ENCODE measurements at places on chromosomes 2 and 18.

DNA sequence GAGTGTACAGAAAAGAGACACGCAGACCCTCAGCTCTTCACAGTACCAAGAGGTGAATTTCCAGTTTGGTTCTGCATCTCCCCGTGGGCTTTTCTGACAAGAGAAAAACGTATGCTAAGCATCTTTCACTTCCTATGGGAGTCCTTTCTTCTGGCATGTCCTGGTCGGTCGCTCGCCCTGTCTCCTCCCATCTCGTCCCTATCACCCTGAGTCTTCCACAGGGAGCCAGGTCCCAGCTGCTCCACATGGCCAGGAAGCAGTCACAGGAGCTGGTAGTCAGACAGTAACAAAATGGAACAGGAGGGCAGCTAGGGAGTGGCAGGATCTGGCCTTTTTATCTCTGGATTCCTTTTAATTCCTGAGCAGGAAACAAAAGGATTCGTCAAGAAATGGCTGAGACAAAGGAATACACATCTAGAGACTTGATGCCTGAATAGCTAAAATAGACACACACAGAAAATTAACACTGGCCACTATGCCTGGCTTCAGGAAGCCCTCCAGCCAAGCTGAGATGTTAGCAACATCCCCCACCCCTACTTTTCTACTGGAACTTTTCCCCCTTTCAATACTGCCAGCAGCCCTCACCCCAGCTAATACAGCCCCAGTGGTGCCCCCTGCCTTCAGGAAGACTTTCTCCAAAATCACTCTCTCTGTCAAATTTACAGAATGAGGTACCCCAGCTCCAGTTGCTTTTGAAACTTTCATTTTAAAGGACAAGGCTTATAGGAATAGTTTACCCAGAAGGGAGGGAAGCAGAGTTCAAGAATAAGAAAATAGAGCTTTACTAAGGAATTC is 136.1 kb downstream of the DNER start:
- DNase-seq: no peak

- DNase-seq: no peak
Measured at GRCh38 chr2:18402831-18403230, 157.6 kb downstream of the RDH14 start.

DNA sequence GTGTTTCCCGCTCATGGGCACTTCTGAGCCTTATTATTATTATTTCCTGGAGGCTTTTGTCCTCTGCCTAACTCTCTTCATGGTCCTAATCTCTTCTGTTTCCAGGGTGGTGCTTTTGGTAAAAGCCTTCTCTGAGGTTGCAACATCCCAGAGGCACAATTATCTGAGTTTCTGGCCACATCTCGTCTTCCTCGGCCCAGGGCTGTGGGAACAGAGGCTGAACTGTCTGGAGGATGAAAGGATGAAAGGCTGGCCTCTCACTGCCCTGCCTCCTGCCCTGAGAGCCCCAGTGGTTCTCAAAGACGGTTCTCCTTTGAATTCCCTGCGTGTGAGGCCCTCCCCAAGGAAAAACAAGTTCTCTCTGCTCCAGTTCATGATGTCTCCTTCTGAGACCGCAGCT is 13.8 kb downstream of the GYPC start:
- no peak for DNase-seq

- no peak for DNase-seq
Measured at GRCh38 chr2:133486771-133487191, 81.5 kb downstream of the NCKAP5 start.

- DNase-seq: no peak
Measured at GRCh38 chr2:223508372-223508771, 93.8 kb downstream of the SCG2 start.

GRCh38 chr2:15755528-15755927 is 163.9 kb downstream of the DDX1 start:
- DNase-seq: no peak

DNA sequence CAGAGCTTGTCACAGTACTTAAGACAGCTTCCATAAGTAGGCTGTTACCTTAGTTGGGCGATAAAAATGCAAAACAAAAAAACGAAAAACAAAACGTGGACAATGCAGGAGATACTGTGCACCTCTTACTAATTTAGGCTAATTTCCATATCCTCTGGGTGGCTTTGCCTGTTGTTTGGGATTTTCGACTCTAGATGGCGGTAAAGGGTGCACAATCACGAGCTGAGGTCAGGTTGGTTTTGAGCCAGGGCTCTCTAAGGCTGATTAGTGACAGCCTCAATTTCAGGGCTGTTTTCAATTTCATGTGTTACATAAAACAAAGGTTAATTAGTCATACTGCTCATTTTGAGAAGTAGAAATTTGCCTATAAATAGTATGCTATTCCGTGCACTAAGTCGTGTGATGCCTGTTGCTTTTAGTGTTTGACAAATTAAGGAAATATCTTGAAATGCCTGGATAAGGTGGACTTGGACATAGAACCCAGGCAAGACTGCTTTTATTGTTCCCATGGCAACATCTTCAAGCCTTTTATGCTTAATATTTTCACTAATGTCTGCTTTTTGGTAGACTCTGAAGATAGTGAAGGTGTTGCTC is 493.1 kb downstream of the SOCS6 start:
- DNase-seq: no peak

- DNase-seq: no peak
Measured at GRCh38 chr2:165522719-165523118, 53.2 kb downstream of the CSRNP3 start.

GRCh38 chr2:179913809-179914208 is 52.4 kb upstream of the ZNF385B start:
- no peak for DNase-seq

DNA sequence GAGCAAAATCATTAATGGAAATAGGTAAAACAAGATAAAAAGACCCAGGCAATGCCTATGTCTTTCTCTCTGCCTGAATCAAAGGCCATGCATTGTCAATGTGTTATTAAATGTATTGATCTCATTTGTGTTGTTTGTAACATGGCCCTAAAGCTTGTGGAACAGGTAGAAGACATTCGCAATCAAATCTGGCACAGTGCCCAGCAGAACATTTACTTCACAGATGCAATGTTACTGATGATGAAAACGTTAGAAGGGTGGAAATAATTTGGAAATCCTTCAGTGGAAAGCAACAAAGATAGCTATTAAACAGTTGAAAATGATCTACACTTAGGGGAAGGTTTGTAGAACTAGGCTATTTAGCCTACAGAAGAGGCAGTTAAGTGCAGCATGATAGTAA is 368.2 kb downstream of the EPHA4 start:
- no peak for DNase-seq

GRCh38 chr2:69483024-69483423 is 45.8 kb upstream of the NFU1 start:
- no peak for DNase-seq

DNA sequence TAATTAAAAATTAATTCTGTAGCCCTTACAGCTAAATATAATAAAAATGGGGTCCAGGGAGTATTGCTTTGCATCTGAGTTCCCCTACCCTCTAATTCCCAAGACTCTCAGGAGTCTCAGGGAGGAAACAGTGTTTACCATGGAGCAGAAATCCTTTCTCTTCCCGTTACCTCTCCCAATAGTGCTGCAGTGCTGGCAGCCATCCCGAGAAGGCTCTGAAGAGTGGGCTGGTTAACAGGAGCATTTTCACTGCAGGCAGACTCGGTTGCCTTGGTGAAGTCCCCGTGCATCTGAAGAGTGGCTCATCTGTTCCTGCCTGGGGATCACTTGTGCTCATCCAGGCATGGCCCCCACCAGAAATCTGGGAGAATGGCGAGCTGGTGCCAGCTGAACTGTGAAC is 41.8 kb upstream of the TMEM178A start:
- no peak for DNase-seq

DNA sequence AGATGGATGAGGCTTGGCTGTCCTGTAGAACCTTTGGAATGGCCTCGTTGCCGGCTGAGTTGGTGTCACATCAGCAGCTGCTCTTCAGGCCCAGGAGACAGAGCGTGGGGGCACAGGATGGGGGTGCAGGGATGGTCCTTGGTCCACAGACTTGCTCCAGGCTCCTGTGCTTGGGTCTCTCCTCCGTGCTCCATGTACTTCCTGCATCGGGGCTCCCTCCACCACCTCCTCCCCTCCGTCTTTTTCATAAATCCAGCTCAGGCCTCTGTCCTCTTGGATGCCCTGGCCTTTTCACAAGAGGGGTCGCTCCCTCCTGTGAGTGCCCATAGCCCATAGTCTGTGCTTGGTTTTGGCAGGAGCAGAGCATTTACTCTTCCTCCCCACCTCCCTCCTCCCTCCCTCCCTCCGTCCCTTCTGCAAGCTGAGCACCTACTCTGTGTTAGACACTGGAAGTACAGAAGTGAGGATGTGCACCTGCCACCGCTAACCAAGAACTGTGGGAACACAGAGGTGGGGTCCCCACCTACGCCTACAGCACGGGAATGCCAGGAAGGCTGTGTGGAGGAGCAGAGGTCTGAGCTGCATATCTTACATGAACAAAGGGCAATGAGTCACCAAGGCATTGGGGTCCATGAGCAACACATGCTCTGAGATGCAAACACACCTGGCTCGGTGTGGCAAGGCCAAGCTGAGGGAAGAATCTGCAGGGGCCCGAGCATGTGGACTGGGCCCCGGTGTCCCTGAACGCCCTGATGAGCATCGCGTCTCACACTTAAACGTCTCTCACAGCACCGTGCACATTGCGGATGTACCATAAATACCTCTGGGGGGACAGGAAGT is 458.7 kb upstream of the HS6ST1 start:
- no peak for DNase-seq

DNA sequence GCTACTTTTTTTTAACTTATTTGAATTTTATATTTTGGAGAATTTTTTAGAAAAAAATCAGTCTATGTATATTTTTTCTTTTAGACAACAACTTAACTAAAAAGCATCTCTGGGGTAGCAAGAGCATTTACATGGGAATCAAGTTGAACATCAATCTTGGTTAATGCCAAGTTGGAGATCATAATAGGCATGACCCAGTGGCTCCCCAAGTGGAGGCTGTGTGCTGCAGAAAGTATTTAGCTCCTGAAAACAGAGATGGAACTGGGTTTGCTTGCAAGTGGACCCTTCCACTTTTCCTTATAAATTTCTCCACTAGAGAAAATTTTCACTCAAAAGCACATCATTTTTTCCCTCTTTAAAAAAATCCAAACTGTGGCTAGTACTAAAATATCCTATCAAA is 23.9 kb upstream of the CAVIN2 start:
- no peak for DNase-seq

- DNase-seq: no peak
Measured at GRCh38 chr2:71743995-71744675, 290.8 kb downstream of the DYSF start.

DNA sequence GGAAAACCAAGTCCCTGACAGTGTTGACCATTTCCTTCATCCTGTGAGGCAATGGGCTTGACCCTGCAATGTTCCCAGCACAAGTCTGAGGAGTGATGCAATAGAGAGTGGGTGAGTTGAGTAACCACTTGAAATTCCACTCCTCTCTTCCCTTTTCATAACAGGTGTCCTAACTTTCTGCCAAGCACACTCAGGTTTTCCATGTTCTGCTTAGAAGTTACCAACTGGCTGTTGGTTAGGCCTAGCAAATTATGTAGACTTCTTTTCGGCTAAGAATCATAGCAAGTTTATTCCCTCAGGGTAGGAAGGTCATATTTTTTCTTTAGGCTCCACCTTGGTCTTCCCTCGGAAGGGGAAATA is 11.5 kb downstream of the GNLY start:
- DNase-seq: peak; percentile 92

GRCh38 chr2:238654479-238655197 is 193.2 kb upstream of the TWIST2 start:
- DNase-seq: no peak

DNA sequence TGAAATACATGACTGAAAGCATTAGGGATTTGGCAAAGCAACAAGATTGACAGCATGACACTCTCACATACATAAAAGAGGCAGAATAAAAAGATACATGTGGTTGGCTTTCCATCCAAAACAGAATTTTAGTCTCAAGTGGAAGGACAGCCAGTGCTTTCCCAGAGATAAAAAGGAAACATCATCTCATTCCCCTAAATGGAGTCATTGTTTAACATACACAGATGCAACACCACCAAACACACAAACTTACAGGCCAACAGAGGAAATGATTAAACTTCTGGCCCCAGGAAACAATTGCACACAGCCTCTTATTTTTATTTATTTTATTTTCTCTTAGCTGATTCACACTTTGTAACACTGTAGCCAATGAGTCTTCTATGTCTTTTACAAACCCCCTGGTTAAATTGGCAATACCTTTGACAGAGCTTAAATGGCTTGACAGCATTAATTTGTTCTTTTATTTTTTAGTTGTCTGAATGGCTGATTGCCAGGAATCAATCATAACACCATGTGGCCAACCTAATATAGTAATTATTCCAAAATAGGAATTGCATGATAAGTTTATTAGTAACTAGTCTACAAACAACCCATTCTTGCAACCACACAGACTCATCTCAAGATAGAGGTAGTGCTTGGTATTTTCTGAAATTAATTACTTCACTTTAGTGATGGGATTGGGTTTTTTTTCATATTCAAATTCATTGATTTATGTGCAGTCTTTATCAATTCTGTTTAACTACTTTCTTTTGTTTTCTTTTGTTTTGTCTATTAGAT is 190.5 kb downstream of the RND3 start:
- no peak for DNase-seq

DNA sequence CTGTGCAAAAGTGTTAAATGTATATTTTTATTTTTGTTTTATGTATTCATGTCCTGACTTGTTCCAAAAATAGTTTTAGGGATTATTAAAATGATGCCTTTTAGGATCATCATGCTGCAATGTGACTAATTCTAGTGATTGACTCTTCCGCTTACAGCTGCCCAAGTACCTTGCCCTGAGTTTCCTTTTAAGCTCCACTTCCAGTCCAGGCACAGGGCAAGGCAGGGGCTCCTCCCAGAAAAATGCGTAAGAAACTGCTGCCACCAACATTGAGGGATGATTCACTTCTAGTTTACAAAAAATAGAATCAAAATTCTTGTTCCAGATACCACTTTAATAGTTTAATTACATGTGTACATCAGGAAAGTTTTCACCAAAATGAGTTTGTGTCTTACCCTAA is 116.4 kb downstream of the IRS1 start:
- no peak for DNase-seq

GRCh38 chr2:170394641-170395387 is 216.9 kb downstream of the MYO3B start:
- DNase-seq: no peak

DNA sequence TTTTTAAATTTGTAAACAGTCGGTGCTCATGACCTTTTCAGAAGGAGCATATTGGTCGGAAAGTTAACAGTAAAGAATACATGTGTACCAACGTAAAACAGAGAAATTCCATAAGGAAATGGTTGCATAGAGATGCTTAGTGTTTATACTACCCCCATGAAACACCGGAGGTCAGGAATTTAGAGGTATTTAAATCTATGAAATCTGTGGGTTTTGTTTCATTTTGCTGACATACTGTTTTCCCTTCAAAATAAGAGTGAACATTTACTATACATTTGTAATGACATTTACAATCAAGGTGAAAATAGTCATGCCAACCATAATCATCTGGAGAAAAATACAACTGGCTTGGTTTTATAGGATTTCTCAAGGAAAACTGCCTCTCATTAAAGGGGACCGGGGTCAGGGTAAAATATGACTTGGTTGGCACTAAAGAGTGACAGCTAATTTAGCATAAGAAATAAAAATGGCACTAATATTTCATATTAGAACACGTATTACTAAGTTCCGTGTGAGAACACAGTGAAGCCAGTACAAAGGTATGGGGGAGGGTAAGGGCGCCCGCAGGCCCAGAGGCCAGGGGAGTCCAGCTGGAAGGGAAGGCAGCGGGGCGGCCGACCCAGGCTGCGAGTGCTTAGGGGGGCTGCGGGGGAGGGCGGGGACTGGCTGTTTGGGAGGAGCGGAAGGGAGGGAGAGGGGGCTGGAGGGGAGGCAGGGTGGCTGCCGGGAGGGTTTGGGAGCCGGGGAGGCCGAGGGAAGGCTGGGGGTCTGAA is 1.1 kb upstream of the RNU4ATAC start:
- peak; percentile 12 for DNase-seq

- DNase-seq: no peak
Measured at GRCh38 chr2:233163486-233164103, 87.9 kb upstream of the ATG16L1 start.
